ENCODE measurements at places on chromosomes 6 and 20.

GRCh38 chr6:64085126-64085525 is 449.5 kb downstream of the PHF3 start:
- DNase-seq = no peak

- DNase-seq = no peak
Measured at GRCh38 chr20:19786311-19786710, 28.3 kb downstream of the RIN2 start.

GRCh38 chr20:48619126-48620101 is 208.4 kb downstream of the PREX1 start:
- no peak for DNase-seq

- no peak for DNase-seq
Measured at GRCh38 chr20:52814371-52814770, 157.8 kb upstream of the TSHZ2 start.

DNA sequence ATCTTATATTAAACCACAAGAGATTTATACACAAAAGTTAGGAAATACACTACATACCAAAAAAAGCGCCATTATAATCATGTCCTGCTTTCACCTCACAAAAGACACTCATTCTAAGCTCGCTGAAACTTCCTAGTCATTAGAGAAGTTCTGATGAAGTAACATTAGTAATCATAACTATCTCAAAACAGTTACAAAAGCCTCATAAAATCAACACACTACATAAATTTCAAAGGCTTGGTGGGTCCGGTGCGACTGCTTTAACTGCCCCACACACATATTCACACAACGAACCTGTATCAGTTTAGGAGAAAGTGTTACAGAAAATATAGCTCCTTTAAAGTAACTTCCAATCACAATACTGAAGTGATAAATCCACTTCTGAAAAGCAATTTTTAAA is 1.9 kb downstream of the PHIP start:
- DNase-seq = no peak

GRCh38 chr6:150282806-150283205 is 86.0 kb upstream of the IYD start:
- DNase-seq = no peak

- DNase-seq = no peak
Measured at GRCh38 chr6:56819604-56820003, 135.3 kb upstream of the BEND6 start.

DNA sequence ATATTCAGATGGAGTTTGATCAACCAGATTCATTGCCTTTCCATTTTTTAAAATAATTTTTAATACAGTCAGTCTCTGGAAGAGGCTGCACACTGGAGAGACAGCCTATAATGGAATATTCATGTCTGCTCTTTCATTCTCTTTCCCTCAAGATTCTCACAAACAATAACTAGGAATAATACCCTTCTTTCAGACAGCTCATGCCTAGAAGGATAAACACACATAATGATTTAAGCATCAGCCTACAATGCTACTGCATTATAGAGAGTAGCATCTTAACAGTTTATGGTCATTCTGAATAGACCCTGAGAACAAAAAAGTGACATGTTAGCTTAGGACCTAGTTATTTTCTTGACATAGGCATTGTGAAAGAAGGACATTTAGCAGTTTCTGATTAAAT is 1692.3 kb downstream of the GRIK2 start:
- DNase-seq = no peak

- no peak for DNase-seq
Measured at GRCh38 chr6:35154947-35155346, 13.8 kb upstream of the TCP11 start.

DNA sequence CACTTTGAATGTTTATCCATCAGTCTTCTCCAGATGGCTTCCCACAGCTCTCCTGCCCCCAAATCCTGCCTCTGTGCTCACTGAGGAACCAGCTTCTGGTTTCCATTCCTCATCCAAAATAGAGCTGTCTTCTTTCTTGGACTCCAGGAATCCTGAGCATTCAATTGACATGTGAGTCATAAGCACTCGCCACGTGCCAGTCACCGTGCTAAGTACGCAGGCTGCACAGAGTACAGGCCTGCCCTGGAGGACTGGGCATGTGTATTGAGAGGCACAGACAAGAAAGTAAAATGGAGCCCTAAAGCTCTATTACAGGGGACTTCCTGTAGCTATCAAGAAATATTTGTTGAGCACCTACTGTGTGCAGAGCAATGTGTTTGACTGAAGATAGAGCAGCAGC is 39.7 kb upstream of the LRFN2 start:
- no peak for DNase-seq

- no peak for DNase-seq
Measured at GRCh38 chr20:11267131-11267761, 593.4 kb upstream of the JAG1 start.

- DNase-seq = peak; percentile 48
Measured at GRCh38 chr20:32534661-32535240, 50.4 kb downstream of the NOL4L start.

GRCh38 chr20:24790746-24791283 is 158.3 kb upstream of the CST7 start:
- DNase-seq = no peak

DNA sequence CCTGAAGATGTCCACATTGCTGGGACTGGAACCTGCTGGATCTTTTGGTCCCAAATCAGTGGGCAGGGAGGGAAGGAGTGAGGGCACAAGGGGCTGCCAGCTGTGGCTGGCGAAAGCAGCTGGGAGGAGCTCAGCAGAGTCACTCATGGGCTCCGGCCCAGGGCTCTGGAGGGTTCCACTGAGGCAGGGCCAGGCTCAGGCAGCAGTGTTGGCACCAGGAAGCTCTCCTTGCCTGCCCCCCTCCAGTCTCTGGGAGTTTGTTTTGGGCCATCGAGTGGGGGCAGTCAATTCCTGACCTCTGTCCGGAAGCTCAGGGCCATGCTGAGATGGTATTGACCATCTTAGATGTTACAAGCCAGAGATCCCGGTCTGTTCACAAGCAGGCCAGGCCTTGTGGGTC is 39.1 kb upstream of the IRF4 start:
- no peak for DNase-seq

DNA sequence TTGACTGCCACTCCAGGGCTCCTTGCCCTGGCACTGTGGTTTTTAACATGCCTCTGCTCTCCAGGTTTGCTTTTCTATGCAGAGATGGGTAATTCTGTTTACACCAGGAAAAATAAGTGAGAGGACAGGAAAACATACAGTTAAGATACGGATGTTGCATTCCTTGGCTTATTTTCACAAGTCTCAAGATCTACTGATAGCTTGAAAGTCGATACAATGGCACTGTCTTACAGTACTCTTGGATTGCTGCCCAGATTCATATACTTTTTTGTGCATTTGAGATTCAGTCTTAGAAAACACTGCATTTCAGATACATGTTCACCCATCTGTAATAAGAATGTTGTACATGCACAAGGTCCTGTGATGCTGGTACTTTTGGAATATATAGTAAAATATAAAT is 159.6 kb upstream of the FLRT3 start:
- no peak for DNase-seq

GRCh38 chr20:23396950-23397627 is 24.2 kb downstream of the NAPB start:
- no peak for DNase-seq

DNA sequence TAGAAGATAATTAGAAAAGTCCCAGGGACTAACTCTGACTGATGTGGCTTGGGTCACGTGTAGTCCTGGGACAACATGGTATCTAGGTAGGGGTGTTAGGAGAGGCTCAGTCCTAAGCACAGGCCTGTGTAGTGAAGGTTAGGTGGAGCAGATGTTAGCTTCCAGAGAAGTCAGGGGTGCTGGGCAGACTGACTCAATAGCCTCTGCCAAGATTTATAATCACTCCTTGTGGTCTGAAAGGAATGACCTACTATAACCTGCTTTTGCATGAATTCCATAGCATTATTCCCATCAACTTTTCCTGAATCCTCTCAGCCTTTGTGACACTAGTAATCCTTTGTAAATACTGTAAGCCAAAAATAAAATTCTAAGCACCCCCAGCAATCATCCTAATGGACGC is 10.2 kb upstream of the PEX7 start:
- DNase-seq = no peak

DNA sequence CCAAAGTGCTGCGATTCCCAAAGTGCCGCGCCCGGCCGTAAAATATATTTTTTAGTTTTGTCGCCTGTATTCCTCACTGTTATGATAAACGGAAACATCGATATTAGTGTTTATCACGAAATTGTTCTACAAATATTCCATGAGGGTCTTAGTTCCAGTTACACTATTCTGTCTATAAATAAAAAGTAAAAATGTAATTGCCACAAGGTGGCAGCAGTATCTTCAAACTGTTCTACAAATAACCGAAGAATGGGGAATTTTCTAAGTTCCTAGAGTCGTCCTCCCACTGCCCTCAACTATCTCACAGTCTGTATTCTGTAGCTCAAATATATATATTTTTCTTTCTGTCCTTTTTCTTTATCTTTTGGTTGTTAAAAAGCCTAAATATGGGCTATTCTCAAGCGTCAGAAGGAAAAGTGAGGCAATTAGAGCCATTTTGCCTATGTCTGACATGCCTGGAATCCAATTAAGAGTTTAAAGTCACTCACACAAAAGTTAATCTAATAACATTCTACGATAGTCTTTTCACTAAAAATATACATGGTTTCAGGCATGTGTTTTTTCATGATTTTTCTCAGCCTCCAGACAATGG is 14.2 kb upstream of the FAM162B start:
- DNase-seq = no peak

DNA sequence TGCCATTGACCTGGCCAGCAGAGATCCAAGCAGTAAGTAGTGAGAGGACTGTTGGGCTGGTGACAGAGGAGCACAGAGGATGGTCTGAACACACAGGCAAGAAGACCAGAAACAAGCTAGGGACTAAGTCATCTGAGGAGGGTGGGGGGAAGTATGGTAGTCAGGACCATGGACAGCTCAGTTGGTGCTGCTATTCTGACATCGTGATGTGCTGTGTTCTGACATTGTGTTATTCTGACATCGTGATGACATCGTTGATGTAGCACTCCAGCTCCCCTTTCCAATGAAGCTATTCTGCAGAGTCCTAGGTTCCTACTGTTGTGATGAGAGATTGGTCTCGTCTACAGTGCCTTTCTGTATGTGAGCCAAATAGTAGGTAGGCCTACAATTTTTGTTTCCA is 28.7 kb downstream of the CFAP206 start:
- DNase-seq = no peak

DNA sequence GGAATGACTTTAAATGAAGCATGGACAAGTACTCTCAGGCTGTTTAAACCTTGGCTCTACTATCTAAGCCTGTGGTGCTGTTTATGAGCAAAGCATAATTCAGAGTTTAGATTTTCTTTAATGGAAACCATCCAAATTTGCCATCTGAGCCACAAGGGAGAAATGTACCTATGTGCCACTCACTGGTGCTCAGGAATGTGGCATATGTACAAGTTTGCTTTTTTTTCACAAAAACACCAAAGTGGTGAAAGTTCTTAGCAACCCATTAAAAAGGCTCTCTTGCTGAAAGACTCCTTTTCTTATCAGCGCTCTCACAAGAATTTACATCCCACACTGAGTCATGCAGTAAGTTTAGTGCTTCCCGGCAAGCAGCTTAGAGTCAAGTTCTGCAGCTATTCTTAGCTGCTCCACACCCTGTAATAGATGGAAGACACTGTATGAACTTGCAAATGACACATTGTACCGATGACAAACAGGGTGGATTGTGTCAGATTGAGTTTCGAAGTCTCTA is 57.3 kb upstream of the MLIP start:
- no peak for DNase-seq

DNA sequence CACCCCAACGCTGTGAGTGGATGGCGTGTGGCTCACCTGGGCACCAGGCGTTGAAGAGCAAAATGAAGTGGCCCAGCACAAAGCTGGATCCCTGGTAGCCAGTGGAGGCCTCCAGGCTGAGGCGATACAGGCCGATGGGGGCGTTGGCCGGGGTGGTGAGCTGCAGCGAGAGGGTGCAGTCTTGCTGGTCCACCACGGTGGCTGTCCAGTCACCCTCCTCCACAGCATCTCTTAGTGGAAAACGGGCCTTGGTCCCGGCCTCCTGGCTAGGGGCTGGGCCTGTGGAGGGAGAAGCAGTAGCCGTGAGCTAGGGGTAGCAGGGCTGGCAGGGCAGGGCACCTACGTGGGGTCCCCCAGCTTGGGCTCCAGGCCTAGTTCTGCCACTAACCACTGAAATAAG is 9.3 kb downstream of the TGM2 start:
- DNase-seq = no peak

DNA sequence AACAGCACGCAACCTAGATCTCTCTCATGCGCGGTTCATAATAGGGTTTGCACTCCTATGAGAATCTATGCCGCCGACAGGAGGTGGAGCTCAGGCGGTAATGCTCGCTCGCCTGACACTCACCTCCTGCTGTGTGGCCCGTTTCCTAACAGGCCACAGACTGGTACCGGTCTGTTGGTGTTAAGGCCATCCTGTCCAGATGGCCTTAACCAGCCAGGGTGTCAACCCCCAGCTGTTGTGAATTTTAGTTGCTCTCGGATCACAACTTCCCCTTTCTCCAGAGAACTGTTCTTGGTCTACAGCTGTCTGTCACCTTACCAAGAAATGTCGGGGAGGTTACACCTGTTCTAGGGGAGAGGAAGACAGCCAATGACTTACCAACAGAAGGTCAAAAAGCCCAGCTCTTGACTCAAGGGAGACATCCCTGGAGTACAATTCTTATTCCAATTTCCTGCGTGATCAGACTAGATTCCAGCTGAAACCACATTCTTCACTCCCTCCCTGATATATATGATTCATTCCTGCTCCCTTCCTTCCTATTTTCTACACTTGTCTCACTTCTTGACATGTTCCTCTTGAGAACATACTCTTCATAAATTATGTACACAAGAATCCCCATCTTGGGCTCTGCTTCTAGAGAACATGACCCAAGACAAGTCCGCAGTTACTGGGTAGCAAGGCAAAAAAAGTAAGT is 23.1 kb upstream of the DNAAF9 start:
- no peak for DNase-seq

- no peak for DNase-seq
Measured at GRCh38 chr20:4569092-4569491, 152.6 kb upstream of the PRND start.

DNA sequence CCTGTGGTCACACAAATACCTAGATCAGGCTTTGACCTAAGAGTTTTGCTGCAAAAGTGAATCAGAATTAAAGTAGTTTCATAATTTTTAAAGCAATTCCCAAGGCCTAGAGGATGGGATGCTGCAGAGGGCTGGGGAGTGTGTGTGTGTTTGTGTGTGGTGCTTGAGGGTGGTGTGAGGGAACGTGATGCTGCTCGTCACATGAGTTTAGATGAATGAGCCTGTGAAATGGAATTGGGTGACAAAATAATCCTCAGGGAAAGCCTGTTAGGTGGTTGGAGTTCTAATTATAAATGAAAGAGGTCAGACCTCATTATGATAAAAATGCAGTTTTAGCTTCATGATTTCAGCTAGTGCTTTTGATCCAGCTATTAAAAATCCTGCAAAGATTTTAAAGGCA is 87.5 kb upstream of the TMEM170B start:
- no peak for DNase-seq

Data from activated naive CD4-positive, alpha-beta T cell (primary cell).